ENCODE measurements at places on chromosomes 2 and 18.
A peak's percentile ranks its signal among the peaks of the same experiment; 100 is the strongest.

DNA sequence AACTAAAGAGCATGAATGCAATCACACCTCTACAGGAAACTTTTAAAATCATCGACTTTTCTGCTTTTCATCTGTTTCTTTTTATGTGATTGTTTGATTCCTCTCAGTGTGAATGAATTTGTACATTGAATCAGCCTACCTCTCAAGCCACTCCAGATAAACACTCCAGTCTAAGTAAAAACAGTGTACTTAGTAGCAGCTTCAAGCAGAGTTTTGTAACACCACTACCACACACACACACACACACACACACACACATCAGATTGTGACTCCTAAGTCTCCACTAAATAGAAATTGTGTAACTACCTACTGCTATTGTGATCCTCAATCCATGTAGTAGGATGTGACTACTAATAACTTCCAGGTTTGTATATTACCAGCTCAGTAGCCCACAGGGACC is 65.3 kb upstream of the EPB41L5 start:
- no peak for DNase-seq

DNA sequence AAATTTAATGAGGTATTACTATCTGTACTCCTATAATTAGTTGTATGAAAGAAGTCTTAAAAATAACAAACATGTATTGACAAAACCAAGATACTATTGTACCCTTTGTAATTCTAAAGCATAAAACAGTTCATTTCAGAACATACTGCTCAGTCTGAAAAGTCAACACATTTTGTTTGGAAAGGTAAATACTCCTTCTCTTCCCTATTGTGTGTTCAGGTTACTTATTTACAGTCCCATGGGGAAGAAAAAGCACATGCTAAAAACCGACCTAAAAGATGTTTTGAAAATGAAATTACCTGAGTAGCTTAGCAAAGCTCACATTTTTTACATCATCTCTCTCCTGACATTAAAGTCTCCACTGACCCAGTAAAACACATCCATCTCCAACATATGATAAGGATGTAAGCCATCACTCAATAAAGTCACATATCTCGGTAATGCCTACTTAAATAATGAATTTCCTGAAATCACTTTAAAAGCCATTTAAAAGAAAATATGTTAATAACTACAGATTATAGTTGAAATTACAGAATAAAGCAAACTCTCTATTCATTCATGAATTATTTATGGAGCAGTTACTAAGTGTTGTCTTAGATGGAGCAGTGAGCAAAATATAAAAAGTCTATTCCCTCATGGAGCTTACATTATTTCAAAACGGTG is 75.6 kb upstream of the FZD5 start:
- DNase-seq: no peak

GRCh38 chr18:60149316-60149715 is 223.3 kb downstream of the MC4R start:
- no peak for DNase-seq

- DNase-seq: no peak
These were observed 489.6 kb upstream of the SPRED2 start for GRCh38 chr2:65922030-65922429.

DNA sequence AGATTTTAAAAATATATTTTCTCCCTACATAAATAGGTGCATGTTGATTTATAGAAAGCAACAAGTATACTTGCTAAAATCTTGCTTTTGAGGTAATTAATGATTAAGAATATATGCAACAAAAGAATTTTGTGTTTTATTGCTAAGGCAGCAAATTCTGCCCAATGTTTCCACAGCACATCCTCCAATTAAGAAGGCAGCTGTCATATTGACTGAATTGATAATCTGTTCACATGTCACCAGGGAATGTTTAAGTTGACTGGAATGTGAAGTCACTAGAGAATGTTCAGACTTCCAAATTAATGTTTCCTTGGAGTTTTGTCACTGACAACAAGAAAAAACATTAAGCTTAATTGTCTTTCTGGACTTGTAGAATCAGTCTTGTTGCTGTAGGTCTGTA is 1602.7 kb upstream of the SLC39A10 start:
- DNase-seq: no peak

DNA sequence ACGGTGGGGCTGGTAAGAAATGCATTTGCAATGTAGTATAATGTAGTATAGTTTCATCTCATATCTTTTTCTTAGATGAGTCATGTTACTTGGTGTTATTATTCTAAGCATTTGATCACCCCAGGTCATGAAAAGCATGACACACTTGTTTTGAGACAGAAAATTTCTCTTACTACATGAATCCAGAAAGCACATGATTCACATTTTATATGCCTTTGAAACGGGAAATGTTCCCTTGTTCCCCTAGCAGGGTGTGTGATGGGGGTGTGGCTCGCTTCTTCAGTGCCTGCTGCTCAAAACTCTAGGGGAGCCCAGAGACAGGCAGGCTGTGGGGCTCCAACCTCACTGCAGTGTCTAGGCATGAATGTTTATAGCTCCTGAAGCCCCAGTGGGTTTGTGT is 116.0 kb upstream of the RAB27B start:
- DNase-seq: peak; percentile 22
